Inflammatory macrophage treated with lipopolysaccharide for 1 hour (primary cell): ENCODE measurements at places on chromosomes 16 and 17.
A peak's percentile ranks its signal among the peaks of the same experiment; 100 is the strongest.

GRCh38 chr17:56222255-56222654, 69.0 kb downstream of the ANKFN1 start:
- DNase-seq = no peak

- peak; percentile 79 for DNase-seq
Measured at GRCh38 chr17:42845918-42846593, 1.7 kb downstream of the AOC2 start.

- DNase-seq = peak; percentile 28
Measured at GRCh38 chr16:79213214-79213613, 387.3 kb downstream of the MAF start.

DNA sequence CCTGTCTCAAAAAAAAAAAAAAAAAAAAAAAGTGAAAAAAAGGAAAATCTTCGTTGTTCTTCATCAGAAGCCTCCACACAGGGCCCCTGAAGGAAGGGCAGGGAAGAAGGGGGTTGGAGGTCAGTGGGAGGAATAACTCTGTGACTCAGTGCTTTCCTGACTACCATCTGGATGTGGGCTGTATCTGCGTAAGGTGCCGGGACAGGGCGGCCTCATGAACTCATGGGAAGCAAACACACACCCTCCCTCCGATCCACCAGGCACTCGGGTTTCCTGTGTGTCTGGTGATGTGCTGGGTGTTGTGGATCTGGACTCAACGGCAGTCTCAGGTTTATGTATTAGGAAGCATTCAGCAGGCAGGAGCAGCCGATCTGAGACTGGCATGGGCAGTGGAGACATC, 691.6 kb downstream of the WWOX start:
- DNase-seq = no peak

GRCh38 chr16:78597809-78598570, 498.5 kb downstream of the WWOX start:
- DNase-seq = no peak

DNA sequence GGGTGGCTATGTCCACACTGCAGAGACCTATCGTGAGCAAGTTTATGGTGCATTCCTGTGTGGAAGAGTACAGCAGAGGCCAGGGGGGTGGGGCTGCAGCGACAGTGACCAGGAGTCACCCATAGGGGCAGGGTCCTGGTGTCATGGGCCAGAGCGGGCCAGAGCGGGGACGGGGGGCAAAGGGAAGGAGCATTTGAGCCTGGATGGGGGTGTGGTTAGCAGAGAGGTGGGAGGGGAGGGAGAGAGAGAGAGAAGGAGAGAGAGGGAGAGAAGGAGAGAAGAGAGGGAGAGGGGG, 17.8 kb downstream of the JPH3 start:
- DNase-seq = no peak

DNA sequence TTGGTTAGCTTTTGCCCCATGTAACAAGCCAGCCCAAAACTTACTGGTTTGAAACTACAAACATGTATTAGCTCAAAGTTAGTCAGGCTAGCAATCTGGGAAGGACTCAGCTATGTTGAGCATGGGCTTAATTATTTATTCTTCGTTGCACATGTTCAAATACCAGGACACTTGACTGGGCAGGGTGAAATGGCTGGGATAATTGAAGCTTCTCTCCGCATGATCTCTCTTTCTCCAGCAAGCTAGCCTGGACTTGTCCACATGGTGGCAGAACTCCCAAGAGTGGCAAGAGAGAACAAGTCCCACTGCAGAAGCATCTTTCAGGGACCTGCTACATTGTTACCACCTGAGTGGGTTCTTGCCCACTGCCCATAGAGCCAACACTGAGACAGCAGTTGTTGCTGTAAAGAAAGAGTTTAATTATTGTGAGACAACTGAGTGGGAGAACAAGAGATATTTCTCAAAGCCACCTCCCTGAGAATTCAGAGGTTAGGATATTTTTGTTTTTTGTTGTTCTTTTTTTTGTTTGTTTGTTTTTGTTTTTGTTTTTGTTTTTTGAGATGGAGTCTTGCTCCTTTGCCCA, 16.8 kb upstream of the ATF7IP2 start:
- DNase-seq = no peak

DNA sequence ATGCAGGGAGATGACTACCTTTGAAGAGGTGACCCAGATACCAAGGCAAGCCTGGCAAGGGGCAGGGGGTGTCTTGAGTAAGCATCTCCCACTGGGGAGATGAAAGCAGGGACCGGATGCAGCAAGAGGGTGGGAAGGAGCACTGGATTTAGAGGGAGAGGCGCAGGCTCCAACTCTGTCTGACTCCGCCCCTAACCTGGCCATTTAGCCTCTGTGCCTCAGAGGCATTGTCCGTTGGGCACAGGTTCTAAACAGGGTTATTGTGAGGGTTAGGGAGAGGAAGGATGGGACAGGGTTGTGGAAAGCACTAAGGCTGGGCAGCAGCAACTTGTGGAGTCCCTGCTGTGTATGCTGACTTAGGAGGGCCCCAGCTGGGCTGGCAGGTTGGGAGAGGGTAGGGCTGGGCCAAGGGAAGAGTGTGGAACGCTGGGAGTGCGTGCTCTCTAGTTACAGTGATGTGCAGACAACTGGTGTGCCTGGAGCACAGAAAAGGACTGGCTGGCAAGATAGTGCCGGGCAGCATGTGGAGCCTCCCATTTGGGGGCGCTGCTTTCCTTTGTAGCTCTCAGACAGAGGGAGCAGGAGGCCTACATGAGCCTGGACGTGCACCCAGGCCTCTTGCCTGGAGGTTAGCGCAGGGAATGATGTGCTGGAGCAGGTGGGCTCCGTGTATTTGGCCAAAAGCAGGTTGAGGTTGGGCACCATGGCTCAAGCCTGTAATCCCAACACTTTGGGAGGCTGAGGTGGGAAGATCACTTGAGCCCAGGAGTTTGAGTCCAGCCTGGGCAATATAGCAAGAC, 26.2 kb downstream of the TBX2 start:
- DNase-seq = no peak

DNA sequence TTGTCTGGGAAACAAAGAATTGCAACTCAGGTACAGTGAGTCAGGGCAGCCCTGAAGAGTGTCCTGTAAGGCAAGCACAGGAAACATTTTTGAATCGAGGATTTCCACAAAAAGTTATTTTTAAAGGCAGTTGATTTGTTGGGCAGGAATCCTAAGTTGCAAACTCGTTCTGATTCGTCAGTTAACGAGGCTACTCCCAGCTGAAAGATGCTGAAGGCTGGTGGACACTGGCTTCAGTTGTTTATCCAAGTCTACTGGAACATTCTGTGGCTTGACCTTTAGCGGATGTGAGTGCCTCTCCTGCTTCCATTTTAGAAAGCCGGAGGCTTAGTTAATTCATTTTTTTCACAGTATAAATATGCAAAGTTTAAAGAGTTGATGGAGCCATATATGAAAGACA, 84.2 kb downstream of the KCNJ12 start:
- no peak for DNase-seq

GRCh38 chr17:31374094-31374447, 17.4 kb upstream of the RAB11FIP4 start:
- DNase-seq = no peak

DNA sequence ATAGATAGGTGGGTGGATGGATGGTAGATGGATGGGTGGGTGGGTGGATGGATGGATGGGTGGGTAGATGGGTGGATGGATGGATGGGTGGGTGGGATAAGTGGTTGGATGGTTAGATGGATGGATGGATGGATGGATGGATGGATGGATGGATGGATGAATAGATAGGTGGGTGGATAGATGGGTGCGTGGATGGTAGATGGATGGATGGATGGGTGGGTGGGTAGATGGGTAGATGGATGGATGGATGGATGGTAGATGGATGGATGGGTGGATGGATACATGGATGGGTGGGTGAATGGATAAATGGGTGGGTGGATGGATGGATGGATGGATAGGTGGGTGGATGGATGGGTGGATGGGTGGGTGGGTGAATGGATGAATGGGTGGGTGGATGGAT, 50.0 kb upstream of the FASN start:
- no peak for DNase-seq

GRCh38 chr16:17224350-17224749, 246.4 kb downstream of the XYLT1 start:
- DNase-seq = no peak

- DNase-seq = no peak
Measured at GRCh38 chr16:57477531-57478202, 8.6 kb downstream of the DOK4 start.

- DNase-seq = no peak
Measured at GRCh38 chr17:35104844-35105450, 14.7 kb downstream of the RAD51D start.

DNA sequence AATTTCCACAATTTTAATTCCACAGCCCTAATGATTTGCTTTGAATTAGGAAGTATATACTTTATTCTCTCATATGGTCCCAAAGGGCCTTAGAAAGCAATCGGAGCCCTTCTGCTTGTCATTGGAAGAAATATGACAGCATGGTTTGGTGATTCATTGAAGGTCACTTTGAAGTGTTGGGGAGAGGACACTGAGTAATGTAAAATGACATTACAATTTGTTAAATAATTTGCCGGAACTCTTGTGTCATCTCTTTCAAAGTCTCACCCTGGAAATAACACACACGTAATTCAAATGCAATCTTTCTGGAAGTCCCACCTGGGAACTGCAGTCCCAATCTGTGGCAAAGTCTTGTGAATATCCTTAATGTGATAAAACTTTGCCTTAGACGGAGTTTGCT, 59.8 kb downstream of the BMERB1 start:
- peak; percentile 79 for DNase-seq

DNA sequence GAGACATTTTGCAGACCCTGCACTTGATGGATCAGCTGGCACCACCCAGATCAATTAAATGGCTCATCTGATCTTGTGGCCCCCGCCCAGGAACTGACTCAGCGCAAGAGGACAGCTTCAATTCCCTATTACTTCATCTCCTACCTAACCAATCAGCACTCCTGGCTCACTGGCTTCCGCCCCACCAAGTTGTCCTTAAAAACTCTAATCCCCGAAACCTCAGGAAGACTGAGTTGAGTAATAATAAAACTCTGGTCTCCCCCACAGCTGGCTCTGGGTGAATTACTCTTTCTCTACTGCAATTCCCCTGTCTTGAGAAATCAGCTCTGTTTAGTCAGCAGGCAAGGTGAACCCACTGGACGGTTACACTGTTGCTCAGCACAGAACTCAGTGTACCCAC, 23.6 kb downstream of the SPPL2C start:
- no peak for DNase-seq

GRCh38 chr16:68779891-68780290, 42.8 kb downstream of the CDH1 start:
- DNase-seq = no peak

DNA sequence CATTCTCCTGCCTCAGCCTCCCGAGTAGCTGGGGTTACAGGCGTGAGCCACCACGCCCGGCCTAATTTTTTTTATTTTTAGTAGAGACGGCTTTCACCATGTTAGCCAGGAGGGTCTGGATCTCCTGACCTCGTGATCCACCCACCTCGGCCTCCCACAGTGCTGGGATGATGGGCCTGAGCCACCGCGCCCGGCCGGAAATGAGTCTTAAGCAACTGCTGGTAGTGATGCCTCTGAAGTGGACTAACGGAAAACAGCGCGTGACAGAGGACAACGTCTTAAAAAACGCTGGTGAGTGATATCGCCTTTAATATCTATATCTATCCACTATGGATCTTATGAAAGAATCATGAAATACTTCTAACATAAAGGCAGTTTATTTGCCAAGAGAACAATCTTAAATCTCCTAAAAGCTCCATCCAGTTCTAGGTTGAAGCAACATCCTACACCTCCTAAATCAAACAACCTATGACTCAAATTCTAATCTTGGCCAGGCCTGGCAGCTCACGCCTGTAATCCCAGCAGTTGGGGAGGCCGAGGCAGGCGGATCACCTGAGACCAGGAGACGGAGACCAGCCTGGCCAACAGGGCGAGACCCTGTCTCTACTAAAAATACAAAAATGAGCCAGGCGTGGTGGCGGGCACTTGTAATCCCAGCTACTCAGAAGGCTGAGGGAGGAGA, 69.8 kb downstream of the NXN start:
- no peak for DNase-seq

GRCh38 chr17:48053758-48054237, 5.6 kb downstream of the NFE2L1 start:
- no peak for DNase-seq

DNA sequence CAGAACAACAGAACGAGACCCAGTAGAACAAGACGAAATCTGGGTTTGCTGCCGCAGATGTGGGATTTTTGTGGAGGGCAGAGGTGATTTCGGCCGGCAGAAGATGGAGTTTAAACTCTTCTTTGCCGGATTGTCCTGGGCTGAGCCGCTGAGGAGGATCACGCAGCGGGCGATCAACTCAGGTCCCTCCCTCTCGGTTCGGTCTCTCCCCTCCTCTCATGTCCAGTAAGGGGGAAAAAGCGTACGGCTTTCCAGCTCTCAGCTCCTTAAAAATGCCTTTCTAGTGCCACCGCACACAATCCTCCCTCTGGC, 2.5 kb downstream of the PHF12 start:
- DNase-seq = no peak
